ENCODE measurements at places on chromosomes 1 and 21. TPM values are rescaled to one million over a fixed set of nuclear protein-coding genes. Genes with fewer than 3 reads are reported as not detected.

Gene HSPA6
- total RNA-seq, result 24.3 TPM

Gene PTPN22
- 0.96 TPM for total RNA-seq

Gene SERPINC1
- total RNA-seq, result 0.24 TPM

Gene ZSWIM5
- total RNA-seq, result not detected

Gene FAM72A
- total RNA-seq, result 0.43 TPM

Gene DNAJC28
- 0.85 TPM for total RNA-seq

Gene CYB5RL
- total RNA-seq, result 0.72 TPM

Gene SORT1
- total RNA-seq, result 14.9 TPM

Gene APCS
- total RNA-seq, result not detected

Gene HES2
- total RNA-seq, result 299 TPM

Gene DDX20
- 11.3 TPM for total RNA-seq

Gene IGSF3
- total RNA-seq, result 66.9 TPM

Gene MAN1A2
- total RNA-seq, result 42.0 TPM

Gene GOLT1A
- total RNA-seq, result 1.4 TPM

Gene DVL1
- total RNA-seq, result 265 TPM

Gene SPOCD1
- total RNA-seq, result 15.2 TPM

Gene EPHA8
- total RNA-seq, result not detected

Gene CD84
- total RNA-seq, result not detected

Gene RNU1-4
- under 0.01 TPM for total RNA-seq
